ENCODE measurements at places on chromosomes 2 and 18. TPM values are rescaled to one million over a fixed set of nuclear protein-coding genes. Genes with fewer than 3 reads are reported as not detected.
A peak's percentile ranks its signal among the peaks of the same experiment; 100 is the strongest.

The ASB18 gene
- not detected for polyA plus RNA-seq

The CCDC68 gene
- polyA plus RNA-seq: 5.5 TPM

DNA sequence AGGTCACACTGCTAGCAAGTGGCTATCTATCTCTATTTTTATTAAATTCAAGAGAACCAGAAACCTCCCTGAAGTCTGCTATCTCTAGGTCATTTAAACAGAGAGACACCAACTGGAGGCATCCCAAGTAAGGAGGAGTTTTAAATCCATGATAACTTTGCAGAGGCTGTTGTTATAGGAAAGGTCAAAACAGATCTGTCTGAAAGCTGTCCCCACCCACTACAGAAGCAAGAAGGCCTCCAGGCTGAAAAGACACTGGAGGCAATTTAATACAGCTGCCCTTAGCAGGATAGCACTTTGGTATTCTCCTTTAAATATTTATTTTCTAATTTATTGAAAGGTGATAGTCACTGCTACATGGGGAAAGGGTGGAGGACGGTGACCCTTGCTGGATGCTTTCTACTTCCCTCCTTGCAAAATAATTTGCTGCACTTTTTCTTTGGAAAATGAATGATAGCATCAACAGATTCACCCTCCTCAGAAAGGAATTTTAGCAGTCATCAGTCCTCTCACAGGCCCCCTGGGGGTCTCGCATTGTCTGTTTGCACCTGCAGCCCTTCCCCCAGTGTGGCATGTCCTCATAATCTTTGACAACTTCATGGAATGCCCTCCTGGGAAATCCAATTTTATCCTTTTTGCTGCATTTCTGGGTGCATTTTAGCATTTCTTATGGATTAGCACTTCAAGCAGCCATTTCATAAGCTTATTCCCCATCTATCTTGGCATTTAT, 429.5 kb upstream of the TNP1 start:
- no peak for DNase-seq

The YES1 gene
- polyA plus RNA-seq: 23.1 TPM

The GREB1L gene
- polyA plus RNA-seq: 0.10 TPM

DNA sequence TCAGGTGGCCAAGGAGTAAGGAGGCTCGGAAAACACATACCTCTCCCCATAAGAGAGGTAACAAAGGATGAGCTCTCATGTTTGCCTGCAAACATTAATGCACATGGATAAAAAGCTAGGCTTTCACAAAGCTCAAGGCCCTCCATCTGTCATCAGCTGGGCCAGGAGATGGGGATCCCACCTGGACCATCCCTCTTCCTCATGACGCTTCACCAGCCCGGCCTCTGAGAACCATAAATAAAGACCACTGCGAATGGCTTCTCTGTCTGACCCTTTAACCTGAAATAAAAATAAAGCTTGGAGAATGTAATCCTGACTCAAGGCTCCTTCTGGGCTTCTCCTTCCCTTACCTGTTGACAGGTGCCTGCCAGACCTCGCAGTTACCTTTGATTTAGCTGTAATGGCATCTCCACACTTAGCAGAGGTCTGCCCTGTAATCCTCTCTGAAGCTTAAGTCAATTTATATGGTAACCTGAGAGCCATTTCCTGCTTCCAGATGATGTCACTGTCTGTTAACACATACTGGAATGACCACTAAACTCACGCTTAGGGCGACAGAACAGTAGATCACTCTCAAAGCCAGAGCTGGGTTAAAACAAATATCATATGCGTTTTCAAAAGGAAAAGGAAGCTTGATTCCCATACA, 29.3 kb upstream of the FOXI3 start:
- DNase-seq: no peak

The TANC1 gene
- polyA plus RNA-seq: 18.4 TPM

DNA sequence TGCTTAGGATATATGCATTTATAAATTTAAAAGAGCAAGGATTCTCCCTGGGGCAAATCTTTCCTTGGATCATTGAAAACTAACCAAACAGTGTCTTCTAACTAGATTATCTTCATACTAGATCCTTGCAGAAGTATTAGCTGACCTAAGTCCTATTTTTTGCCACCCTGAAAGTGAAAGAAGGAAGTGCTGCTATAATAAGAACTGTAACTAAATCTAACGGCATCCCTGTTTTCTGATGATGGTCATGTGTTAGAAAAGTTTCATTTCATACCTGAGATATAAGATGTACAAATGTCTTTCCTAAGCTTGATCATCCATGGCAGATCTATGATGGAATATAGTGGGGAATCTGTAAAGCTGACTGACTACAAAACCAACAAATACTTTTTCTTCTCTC, 102.7 kb downstream of the MAP2 start:
- no peak for DNase-seq

The TDRD15 gene
- not detected for polyA plus RNA-seq

The TSPYL6 gene
- not detected for polyA plus RNA-seq

GRCh38 chr2:238772635-238773297, 75.1 kb upstream of the TWIST2 start:
- no peak for DNase-seq

GRCh38 chr2:105397953-105398335, 907 bp downstream of the FHL2 start:
- DNase-seq: no peak

DNA sequence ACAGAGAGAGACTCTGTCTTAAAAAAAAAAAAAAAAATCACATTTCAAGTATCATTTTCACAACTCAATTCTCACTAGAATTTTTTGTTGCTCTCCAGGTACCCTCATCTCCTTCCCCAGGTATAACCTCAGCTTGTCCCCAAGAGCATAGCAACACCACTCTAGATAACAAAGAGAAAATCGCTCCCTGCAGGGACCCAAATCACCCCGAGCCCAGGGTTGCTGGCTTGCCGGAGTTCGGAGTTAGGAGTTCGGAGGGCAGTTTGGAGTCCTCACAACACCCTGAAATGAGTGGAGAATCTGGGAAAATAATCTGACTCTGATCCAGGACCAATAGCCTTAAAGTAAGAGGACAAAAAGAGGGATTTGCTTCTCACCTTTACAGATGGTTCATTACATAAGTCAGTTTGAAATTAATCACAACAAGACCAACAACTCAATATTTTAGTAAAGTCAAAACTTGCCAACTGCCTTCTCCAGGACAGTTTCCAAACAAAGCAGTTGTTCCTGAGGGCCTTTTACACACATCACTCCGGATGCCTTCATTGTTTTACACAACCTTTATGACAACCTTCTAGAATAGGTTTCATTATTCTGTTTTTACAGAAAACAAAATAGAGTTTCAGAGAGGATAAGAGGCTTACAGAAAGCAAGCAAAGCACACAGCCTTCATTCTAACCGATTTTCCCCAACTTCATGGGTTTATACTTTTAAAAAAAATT, 59.1 kb downstream of the C2orf76 start:
- no peak for DNase-seq

DNA sequence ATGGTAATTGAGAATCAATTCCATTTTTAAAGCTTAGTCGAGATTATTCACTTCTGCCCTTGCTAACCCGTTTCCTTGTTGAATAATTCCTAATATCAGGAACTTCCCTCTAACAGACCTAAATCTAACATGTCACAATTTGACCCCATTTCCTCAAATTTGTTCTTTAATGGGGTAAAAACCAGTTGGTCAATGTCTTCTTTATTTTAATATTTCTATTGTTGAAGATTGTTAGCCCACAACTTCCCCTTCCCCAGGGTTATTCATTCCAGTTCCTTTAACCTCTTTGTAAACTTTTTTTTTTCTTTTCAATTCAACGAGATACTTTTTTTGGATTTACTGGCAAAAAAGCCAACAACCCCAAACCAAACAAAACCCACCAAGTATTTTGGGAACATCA, 7.3 kb downstream of the TNFRSF11A start:
- no peak for DNase-seq

The COL4A4 gene
- 2.3 TPM for polyA plus RNA-seq

The SP5 gene
- polyA plus RNA-seq: 2.8 TPM

The MRO gene
- 0.90 TPM for polyA plus RNA-seq

GRCh38 chr18:8735274-8735673, 29.9 kb downstream of the MTCL1 start:
- DNase-seq: no peak

DNA sequence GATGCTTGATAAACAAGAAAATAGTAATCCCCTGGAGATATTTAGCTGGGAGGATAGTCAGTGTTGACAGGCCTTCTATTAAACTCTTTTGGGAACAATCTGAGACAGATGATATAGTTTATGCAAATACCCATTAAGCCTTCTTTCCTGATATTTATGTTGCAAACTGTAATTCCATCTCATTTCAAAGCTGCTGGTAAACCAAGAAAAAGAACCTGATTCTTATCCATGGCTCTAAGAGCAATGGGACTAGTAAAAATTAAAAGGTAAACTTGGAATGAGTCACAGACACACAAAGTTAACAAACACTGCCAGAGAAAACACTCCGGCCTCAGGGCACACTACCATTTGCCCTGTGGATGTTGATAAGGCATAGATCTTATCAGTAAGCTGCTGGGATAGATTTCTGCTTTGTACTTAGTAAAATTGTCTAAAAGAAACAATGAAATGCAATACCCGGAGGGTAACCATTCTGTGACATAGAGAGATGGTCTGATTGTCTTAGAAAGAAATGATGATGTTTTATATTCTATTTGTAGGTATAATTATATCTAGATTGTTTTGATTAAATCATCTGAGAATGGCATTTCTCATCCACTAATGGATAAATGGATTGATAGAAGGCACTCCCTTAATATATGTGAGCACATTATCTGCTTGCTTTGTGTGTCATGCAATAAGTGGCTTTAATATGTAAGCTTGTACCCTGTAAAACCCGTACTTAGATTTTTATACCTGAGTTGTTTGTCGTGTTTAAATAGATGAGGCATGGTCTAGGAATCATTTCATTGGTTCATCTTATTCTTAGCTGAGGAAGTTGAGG, 13.2 kb downstream of the GALR1 start:
- peak; percentile 58 for DNase-seq

The C2orf66 gene
- 0.10 TPM for polyA plus RNA-seq
